ENCODE measurements at places on chromosomes 1 and 21.
A peak's percentile ranks its signal among the peaks of the same experiment; 100 is the strongest.

DNA sequence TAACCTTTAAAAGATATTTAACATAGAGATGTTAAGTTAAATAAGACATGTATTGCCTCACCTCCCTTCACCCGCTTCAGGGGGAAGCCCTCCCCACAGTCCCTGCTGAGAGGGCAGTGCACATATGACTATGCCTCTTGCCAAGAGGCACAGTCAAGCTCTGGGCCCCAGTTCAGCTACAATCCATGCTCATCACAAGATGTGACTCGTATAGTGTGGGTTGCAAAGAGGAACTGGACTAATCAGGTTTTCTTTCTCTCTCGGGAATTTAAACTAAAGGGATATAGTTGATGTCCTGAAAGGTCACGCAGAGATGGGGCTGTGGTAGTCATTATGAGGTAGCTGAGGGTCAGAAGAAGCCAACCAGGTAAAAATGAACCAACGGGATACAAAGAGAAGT is 35.6 kb downstream of the LYST start:
- DNase-seq = peak; percentile 65

- no peak for DNase-seq
Observed at GRCh38 chr1:241485145-241485544, 34.4 kb downstream of the FH start.

- DNase-seq = peak; percentile 43
Observed at GRCh38 chr1:178749581-178750166, 24.6 kb downstream of the RALGPS2 start.

DNA sequence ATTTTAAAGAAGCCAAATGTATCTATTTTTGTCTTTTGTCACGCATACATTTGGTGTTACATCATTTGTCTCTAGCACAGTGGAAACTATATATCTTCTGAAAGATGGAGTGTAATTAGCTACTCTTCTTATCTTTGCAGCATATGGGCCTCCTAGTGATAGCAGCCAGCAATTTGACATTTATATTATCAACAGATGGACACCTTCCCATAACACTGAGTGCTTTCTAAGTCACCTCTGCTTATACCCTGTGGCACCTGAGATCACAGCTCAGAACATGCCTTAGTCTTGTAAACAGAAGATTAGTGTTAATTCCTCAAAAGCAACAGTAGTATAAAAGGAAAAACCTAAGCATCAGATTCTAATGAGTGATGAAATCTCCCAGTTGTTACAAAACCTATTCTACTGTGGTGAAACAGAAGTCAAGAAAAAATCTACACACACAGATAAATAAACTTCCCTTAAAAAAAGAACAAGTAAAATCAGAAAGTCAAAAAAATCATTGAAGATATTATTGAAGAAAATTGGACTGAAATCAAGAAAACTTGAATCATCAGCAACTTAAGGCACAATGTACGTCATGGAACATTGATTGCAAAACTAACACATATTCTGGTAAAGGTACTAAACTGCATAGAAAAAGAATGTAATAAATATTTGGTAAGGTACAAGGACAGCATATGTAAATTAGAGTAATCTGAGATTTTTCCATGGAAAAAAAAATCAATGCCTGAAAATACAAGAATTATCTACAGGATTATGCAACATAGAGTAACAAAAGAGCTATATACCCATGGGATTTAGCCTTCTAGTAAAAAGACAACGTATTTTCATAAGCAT is 61.7 kb downstream of the KCNT2 start:
- DNase-seq = peak; percentile 76

DNA sequence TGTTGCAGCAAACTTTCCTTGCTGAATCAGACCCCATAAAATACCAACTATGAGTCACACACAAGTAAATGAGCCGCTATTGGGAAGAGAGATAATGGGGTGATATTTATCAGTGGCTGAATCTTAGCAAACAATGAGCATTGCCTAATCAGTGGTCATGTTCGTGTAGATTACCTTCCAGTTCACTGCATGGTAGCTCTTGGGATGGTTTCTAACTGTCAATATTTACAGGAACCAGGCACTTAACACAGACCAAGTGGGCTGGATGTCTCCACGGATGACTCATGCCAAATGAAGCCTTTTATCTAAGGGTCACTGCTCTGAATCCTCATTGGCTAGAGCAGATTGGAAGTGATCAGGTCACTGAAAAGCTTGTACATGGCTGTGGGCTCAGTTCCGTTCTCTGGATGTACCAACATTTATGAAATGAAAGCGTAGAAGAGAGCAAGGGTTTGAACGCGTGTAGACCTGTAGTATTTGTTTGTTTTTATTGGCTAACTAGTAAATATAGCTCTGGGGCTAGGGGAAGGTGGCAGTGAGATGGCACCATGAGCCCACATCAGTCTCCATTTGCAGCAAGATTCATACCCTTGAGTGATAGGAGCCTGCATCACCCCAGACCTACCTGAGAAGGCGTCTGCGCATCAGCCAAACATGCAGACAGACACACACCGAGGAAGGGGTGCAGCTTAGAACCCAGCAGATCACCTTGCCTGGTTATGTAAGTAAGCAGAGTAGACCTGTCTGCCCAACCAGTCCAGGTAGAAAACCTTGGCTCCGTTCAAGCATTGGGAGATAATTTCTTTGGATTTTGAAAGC is 153.3 kb downstream of the TOMM20 start:
- peak; percentile 98 for DNase-seq

DNA sequence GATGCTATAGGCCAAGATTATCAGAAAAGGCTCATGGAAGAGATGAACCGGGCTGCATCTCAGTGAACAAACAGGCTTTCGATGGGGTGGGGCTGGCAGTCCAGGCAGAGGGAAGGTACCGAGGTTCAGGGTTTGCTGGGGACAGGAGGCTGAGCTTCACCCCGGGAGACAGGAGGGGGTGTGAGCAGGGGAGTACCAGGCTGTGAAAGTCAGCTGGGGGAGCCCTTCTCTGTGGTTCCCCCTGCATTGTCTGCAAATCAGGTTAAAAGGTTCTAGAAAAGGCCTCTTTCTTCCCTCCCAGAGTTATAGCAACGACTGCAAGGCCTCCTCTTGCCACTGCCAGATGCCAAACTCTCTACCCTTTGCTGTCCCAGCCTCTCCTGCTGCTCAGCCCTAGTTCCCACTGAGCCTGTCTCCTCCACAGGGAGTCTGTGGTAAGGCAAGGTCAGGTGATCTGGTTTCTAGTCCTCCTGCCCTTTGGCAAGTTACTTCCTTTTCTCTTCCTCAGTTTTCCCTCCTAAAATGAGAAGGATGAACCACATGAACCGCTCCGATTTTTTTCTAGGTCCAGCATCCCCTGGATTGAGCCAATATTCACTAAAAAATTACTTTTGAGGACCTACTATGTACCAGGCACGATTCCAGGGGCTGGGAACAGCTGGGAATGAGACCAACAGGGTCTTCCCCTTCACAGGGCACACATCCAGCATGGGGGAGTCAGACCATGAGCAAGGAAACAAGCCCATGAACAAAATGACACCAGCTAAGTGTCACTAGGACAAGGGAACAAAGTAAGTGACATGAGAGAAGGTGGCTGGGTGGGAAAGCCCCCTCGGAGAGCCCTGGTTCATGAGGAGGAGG is 7.2 kb downstream of the LAD1 start:
- no peak for DNase-seq

DNA sequence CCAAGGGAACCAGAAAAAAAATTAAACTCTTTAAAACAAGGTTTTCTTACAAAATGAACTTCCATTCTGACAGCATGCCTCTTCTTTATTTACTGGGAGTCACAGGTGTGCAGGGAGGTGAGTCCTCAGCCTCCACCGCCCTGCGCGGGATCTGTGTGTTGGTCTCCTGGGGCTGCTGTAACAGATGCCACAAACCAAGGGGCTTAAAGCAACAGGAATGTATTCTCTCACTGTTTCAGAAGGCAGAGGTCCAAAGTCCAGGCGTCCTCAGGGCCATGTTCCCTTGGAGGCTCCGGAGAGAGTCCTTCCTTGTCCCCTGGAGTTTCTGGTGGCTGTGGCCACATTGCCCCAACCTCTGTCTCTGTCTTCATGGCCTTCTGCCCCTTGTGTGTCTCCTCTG is 123.6 kb upstream of the C1orf174 start:
- no peak for DNase-seq

DNA sequence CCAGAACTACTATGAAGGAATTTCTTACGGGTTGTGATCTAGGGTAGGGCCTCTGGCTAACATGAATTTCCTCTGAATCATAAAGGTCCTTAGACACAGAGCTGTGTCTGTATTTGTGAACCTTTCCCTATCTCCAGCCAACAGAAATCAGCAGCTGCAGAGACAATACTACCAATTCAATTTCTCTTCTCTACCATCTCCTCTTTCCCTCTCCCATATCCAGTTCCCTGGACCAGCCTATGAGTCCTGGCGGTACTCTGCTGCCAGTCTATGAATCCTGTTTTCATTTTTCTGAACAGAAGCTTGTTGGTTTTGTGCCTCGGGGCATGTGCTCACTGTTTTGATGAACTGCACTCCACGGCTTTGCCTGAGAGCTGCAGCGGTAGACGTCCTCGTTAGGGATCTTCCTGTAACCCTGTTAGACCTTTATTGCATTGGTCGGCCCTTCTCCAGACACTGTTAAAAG is 458.0 kb upstream of the VAMP3 start:
- no peak for DNase-seq

DNA sequence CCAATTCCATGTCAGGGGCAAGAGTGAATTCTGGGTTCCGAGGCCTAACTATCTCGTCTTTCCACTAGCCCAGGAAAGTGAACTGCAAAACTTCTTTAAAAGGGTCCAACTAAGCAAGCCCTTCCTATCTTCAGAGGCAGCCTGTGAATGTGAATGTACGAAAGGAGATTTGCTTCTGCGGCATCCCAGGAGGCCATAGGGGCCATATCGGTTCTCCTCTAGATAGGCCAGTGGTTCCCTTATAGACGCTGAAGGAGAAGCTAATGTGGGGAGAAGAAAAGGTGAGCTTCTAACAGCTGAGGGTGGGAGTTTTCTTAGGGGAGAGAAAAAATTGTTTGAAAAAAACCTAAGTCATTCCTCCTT is 128.0 kb upstream of the C1orf174 start:
- DNase-seq = no peak

DNA sequence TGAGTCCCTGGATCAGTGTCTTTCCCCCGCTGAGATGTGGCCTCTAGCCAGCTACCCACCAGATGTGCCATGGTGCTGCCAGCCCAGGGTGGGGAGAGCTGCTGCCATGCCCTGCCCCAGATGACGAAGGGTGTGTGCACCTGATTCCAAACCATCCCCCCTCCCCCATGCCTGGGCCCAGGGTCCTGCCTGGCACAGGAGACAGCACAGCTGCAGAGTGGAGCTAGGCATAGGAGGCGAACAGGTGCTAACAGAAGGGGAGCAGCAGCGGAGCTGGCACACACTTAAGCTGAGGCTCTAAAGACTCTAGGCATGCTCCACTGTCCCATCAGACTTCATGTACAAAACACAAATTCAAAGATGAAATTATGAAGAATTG is 9.0 kb upstream of the LDLRAP1 start:
- DNase-seq = no peak

DNA sequence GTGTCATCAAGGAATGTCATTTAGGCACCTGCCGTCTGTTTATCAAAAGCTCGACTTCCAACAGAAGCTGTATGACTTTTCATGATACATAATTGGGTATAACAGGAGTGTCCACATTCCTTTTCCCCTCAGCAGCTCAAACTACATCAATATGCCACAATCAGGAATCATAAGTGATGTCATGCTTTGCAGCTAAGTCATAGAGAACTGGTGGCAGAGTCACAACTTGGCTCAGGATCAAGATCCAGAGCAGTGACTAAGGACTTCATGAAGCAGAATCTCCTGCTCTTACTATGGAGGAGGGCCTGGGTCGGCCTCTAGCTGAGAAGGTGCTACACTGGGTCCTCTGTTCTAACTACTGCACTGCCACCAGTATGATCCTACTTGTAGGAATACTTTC is 36.5 kb upstream of the AGBL4 start:
- DNase-seq = no peak

DNA sequence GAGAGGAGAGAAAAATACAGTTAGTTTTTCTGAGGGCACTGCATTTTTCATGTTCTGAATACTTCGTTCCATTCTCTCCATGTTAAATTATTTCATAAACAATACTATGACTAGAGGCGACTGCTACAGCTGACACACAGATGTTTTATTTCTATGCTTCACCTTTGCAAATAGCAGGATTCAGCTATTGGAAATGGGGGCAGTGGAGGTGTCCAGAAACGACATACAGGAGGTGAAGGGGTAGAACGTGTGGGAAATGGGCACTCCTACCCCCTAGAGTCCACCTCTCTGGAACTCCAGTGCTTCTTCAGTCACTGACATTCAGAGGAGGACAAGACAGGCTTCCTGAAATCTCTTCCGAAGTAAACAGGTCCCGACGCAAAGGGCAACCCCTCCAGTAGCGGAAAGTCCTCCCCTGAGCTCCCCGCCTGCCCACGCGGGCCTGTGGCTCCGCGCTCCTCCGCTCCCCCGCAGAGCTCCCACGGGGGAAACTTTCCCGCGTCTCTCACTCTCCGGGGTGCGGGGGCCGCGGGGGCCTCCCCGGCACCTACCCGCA is 480 bp downstream of the DPYD start:
- peak; percentile 38 for DNase-seq

DNA sequence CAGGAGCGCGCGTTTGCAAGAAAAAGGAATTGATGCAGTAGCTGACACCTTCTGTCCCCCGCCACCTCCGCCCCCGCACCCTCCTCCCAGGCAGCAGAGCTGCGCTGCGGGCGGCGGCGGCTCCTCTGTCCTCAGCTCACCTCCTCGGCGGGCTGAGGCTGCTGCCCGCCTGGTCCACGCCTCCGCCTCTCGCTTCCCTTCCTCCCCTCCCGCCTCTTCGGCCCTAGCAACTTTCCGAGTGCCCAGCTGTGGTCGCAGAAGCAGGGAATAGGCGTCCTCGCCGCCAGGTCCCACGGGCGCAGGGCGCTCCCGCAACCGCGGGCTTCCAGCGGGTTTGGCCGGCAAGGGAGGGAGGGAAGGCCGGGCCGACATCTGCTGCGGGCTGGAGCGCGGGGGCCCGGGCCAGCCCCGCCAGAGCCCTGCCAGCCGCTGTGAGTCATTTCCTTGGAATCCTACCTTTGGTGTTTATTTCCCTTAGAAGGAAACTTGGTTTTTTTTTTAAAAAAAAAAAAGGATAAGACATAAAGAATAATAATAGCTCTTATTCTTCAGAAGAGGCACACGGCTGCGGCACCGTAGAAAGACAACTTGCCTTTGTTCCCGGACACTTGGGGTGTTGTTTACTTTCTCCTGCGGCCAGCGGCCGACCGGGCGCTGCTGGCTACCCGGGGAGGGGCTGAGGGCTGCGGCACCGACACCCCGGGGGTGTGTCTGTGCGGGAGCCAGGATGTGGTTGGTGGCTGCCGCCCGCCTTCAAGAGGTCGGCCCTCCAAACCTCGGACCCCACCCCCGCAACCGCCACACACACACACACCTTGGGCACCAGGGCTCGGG is 1.1 kb downstream of the SERTAD4 start:
- DNase-seq = peak; percentile 74
